ENCODE measurements at places on chromosomes 1 and 21.

DNA sequence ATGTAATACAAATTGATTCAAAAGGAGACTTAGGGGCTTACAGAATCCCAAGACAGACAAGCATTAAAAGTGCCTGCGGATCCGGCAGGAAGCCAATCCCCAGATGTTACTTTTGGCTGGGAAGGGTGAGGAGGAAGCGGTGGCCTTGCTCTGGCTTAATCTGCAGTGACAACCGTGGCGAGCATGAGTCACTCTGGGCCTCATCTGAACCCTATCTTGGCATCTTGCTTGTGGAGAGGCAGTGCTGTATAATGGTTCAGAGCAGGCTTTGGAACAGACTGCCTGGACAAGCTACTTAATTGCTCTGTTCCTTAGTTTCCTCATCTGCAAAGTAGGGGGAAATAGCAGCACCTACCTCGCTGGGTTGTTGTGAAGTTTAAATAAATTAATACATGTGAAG is 74.1 kb downstream of the XCL2 start:
- H3K4me1 ChIP-seq: peaks cover 73% of the 10 kb centered on the region
- no peaks in the 10 kb centered on the region for H3K27me3 ChIP-seq
- no peaks in the 10 kb centered on the region for H3K36me3 ChIP-seq
- no peak for DNase-seq
- peak overlapping the region; percentile 43 for H3K4me3 ChIP-seq
- H3K27ac ChIP-seq: peak overlapping the region; percentile 82

GRCh38 chr21:46206163-46207005 is 22.1 kb upstream of the SPATC1L start:
- no peak for DNase-seq
- no peak overlapping the region for H3K27ac ChIP-seq
- H3K36me3 ChIP-seq: peaks cover 16% of the 10 kb centered on the region
- no peaks in the 10 kb centered on the region for H3K27me3 ChIP-seq

DNA sequence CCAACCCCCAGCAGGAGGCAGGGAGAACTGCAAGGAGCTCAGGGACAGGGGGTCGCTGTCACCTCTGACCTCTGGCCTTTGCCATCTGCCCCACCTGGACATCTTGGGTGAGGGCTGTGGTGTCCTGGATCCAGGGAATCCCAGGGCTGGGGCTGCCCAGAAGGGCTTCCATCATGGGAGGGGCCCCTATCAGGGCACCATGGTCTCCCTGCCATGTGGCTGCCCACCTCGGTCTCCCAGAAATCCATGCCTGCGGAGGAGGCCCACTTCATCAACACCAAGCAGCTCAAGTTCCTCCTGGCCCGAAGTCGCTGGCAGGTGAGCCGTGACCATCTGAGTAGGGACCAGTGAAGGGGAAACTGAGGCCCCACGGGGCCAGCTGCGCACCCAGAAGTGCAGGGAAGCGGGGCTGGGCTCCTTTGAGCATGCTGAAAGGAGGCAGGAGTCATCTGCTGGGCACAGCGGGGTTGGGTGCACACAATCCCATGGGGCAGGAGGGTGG is 36.1 kb downstream of the TRIM11 start:
- H3K4me1 ChIP-seq: no peaks in the 10 kb centered on the region
- no peaks in the 10 kb centered on the region for H3K27me3 ChIP-seq
- no peak for DNase-seq
- no peak overlapping the region for H3K4me3 ChIP-seq
- H3K27ac ChIP-seq: no peak overlapping the region
- H3K36me3 ChIP-seq: no peaks in the 10 kb centered on the region

GRCh38 chr1:159783724-159784123 is 3.0 kb downstream of the DUSP23 start:
- no peak overlapping the region for H3K4me3 ChIP-seq
- no peaks in the 10 kb centered on the region for H3K27me3 ChIP-seq
- H3K4me1 ChIP-seq: peaks cover 32% of the 10 kb centered on the region
- no peak for DNase-seq
- H3K36me3 ChIP-seq: no peaks in the 10 kb centered on the region

DNA sequence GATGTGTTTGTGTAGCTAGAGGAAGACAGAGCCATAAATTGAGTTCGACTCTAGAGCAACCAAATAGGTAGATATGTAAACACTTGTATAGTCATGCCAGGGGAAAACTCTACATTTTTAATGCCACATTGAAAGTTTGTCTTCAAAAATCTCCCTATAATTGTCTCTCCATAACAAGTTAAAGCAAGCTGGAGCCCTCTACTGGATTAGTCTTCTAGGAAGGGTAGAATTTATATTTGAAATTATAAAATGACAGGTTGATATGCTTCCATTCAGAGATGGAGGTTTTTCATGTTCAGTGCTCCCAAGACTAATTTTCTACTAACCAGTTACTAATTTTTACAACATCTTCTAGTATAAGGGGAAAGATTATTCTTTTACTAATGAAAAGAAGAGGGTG is 13.1 kb upstream of the COL24A1 start:
- DNase-seq: no peak
- H3K27me3 ChIP-seq: no peaks in the 10 kb centered on the region
- no peak overlapping the region for H3K27ac ChIP-seq
- H3K4me3 ChIP-seq: no peak overlapping the region
- H3K36me3 ChIP-seq: no peaks in the 10 kb centered on the region

- no peaks in the 10 kb centered on the region for H3K27me3 ChIP-seq
- H3K27ac ChIP-seq: peak overlapping the region; percentile 59
- DNase-seq: no peak
- H3K36me3 ChIP-seq: no peaks in the 10 kb centered on the region
- no peak overlapping the region for H3K4me3 ChIP-seq
These were observed 17.8 kb upstream of the JAK1 start for GRCh38 chr1:64984106-64984505.

Measured in central memory CD8-positive, alpha-beta T cell (primary cell).